ENCODE measurements at places on chromosomes 12 and 14. TPM values are rescaled to one million over a fixed set of nuclear protein-coding genes. Genes with fewer than 3 reads are reported as not detected.

DNA sequence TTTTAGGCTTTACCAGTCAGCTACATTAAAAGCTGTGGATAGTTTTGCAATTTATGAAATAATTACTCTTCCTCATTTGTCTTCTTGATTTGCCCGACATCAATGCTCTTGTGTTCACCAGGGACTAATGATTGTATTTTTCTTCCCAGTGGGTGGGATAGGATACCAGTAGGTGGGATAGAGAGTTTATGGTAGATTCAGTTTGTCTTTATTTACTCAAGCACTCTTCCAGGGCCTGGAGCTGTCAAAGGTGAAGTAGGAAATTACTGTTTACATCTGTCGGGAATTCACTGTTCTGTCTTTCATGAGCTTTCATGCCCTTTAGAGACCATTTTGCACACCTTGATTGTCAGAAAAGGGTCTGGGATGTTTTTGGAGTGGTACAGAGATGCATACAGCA is 36.6 kb downstream of the ETV6 start:
- no peak for DNase-seq
- H3K36me3 ChIP-seq = no peaks in the 10 kb centered on the region
- no peaks in the 10 kb centered on the region for H3K27me3 ChIP-seq
- H3K4me3 ChIP-seq = no peak overlapping the region

DNA sequence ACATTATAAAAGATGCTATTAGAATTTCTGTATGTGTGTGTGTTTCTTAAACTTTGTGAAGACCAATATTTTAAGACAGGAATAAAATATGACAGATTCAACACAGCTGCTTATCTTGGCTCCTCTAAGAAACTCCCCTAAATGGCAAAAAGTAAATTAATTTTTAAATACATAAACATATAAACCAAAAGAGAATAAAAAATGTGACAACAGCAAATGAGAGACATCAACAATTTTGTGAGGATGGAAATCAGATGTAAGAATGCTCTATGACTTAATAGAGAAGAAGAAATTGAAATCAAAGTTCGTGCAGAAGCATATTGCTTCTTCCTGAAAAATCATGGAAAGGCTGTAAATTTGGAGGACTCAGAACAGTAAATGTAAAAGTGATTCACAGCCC is 1083.8 kb downstream of the FLRT2 start:
- DNase-seq = no peak
- no peaks in the 10 kb centered on the region for H3K36me3 ChIP-seq
- no peaks in the 10 kb centered on the region for H3K4me1 ChIP-seq
- H3K27ac ChIP-seq = no peak overlapping the region
- no peak overlapping the region for H3K4me3 ChIP-seq

DNA sequence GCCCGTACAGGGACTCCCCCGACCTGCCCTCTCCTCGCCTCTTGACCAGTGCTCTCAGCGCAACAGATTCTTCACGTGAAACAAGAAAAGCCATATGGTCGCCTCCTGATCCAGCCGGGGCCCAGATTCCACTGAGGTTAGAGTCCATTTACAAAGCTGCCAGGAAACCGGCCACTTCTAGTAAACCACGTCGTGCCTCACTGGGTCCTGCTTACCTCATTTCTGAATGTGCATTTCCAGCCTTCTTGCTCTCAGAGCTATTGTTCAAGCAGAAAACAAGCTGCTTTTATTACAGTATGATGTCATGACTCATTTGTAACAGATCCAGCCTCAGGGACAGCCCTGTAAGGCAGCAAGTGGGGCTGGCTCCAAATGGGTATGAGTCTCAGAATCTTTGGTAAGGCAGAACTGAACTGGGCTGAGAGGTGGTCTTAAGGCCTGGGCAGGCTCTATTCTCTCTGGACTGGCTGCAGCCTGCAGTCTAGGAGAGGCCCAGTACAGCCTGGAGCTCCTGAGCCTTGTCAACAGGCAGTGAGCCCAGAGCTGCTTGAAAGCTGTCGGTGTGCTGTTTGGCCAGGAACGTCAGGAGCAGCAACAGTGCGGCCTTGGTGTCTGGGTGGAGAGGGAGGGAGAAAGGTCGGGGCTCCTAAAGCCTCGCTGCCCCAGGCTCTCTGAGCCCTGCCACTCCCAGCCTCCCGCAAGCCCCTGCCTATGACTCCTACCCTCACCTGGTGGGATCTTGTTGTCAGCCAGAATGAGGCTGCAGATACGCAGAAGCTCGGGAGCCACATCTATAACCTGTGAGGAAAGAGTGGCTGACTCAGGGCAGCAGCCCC is 8.3 kb downstream of the REC8 start:
- no peak overlapping the region for H3K4me3 ChIP-seq
- H3K27me3 ChIP-seq = no peaks in the 10 kb centered on the region
- no peak overlapping the region for H3K27ac ChIP-seq
- no peaks in the 10 kb centered on the region for H3K4me1 ChIP-seq
- DNase-seq = no peak

GRCh38 chr12:68978678-68979077 is 45.7 kb upstream of the CPM start:
- H3K27me3 ChIP-seq = no peaks in the 10 kb centered on the region
- H3K4me1 ChIP-seq = no peaks in the 10 kb centered on the region
- H3K27ac ChIP-seq = no peak overlapping the region

- peaks cover 9% of the 10 kb centered on the region for H3K4me1 ChIP-seq
- no peak for DNase-seq
- H3K27ac ChIP-seq = no peak overlapping the region
- no peaks in the 10 kb centered on the region for H3K36me3 ChIP-seq
- H3K27me3 ChIP-seq = no peaks in the 10 kb centered on the region
Measured at GRCh38 chr12:124231980-124232653, 62.8 kb upstream of the RFLNA start.

DNA sequence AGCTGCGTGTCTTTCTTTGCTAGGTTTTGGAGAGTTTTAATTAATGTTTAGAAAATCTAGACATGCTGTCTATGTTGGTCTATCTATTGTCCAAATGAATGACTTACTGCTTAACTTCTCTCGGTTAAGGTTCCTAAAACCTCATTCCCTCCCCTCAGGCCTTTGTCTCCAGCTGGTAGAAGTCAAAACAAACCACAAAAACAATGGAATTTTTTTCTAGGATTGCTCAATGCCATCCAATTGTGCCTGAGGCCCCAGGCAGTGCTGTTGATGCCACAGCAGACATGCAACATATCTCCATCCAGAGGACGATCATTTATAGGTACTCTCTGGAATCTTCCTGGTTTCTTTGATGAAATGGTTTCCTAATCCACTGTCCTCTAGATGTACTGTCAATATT is 448.2 kb upstream of the TBX3 start:
- no peak overlapping the region for H3K27ac ChIP-seq
- DNase-seq = no peak
- H3K27me3 ChIP-seq = peaks cover 6% of the 10 kb centered on the region
- H3K36me3 ChIP-seq = no peaks in the 10 kb centered on the region
- H3K4me1 ChIP-seq = peaks cover 6% of the 10 kb centered on the region
- H3K4me3 ChIP-seq = no peak overlapping the region

DNA sequence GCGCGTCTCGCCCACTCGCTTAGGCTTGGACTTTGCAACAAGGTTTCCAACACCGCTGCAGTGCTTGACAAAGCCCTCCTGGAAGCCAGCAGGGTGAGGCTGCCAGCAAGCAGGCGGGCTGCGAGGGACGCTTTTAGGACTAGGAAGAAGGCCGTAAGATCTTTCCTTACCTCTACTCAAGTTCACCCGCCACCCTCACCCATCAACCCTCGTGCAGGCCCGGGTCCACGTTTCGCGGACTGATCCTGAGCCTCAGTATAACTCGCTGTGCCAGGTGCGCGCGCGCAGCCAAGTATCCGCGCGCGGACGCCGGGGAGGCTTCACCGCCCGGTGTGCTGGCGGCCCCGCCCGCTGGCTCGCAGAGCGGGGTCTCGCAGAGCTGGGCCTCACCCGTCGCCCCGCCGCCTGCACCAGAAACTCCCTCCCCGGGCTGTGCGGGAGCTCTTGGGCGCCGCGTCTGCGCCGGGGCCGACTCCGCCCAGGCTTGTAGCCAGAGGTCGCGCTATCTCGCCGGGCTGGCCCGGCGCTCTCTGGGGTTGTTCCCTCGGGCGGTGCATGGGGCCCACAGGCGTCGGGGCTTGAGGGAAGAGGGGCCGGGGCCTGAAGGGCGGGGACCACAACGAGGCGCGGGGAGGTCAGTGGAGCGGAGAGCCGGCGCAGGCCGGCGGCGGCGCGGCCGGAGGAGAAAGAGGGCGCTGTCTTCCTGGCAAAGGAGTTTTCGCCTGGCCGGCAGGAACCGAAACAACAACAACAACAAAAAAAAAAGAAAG is 7.6 kb upstream of the SIX1 start:
- no peaks in the 10 kb centered on the region for H3K36me3 ChIP-seq
- peak overlapping the region; percentile 84 for H3K4me3 ChIP-seq
- H3K27ac ChIP-seq = no peak overlapping the region
- H3K4me1 ChIP-seq = peaks cover 7% of the 10 kb centered on the region
- peaks cover 100% of the 10 kb centered on the region for H3K27me3 ChIP-seq

DNA sequence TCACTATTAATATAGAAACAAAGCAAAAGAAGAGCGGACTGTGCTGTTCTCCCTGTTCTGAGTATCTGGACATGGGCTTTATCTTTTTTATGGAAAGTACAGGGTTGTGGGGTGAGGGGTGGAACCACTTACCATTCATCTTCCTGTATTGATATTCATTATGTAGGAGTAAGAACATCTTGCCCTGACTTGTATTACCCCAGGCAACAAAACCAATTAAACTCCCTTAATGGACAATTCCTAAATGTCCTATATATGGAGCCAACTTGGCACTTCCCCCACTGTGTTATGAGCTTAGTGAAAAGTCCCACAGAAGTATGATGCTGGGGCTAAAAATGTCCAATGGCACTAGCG is 139.9 kb upstream of the KRR1 start:
- H3K4me1 ChIP-seq = no peaks in the 10 kb centered on the region
- DNase-seq = no peak
- no peaks in the 10 kb centered on the region for H3K36me3 ChIP-seq
- H3K27me3 ChIP-seq = no peaks in the 10 kb centered on the region

DNA sequence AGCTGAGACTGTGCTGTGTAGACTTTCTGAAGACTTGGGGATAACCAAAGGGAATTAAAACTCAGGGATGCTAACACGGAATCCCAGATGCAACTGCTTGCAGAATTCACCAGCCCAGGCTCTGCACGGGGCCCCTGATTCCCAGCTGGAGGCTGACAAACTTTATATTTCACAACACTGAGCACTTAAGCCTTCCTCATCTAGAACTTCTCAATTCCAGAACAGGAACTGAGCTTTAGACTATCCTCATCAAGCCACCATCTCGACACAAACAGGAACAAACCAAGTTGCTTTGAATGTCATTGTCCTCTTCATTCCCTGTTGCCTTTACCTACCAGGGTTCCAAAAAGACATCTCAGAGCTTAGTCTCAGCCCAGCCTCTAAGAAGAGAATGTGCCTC is 22.2 kb downstream of the CCDC63 start:
- no peak overlapping the region for H3K4me3 ChIP-seq
- no peak for DNase-seq
- H3K27ac ChIP-seq = no peak overlapping the region
- H3K4me1 ChIP-seq = no peaks in the 10 kb centered on the region
- H3K36me3 ChIP-seq = no peaks in the 10 kb centered on the region

DNA sequence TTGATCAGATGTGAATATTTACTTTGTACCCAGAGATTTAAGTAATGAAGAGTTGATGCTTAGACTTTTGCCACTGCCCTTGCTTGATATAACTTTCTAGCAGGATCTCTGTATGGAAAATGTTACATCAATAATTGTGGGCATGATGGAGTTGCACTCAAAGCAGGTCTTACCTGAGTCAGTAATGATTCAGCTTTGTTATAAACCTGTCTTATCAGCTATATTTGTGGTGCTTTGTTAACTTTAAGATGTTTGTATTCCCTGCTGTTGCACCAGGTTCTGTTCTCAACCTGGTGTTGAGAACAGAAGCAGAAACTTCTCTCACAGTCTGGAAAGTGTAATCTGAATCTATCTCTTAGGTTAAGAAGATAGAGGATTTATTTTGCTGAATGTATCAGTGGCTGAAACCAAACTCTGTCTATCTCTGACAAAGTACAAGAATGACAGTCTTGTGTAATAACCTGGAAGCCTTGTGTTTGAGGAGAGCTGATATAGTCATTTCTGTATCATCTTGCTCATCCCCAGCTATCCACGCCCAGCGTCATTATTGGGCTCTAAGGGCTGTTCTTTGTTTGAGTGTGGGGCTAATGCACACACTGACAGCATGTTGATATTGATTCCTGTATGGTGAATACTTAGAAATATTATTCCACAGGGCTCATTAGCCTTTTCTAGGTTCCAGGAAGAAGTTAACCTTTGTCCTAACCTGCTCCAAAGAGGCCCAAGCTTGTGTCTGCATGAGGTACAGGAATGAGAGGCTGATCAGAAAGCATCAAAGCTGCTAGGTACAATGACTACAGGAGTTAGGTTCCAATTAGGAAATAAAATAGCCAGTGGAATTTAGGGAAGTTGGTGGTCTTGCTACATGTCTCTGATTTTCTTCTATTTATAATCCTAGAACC is 3.6 kb downstream of the AKAP6 start:
- H3K4me3 ChIP-seq = no peak overlapping the region
- H3K27me3 ChIP-seq = no peaks in the 10 kb centered on the region
- H3K36me3 ChIP-seq = no peaks in the 10 kb centered on the region
- H3K27ac ChIP-seq = no peak overlapping the region

DNA sequence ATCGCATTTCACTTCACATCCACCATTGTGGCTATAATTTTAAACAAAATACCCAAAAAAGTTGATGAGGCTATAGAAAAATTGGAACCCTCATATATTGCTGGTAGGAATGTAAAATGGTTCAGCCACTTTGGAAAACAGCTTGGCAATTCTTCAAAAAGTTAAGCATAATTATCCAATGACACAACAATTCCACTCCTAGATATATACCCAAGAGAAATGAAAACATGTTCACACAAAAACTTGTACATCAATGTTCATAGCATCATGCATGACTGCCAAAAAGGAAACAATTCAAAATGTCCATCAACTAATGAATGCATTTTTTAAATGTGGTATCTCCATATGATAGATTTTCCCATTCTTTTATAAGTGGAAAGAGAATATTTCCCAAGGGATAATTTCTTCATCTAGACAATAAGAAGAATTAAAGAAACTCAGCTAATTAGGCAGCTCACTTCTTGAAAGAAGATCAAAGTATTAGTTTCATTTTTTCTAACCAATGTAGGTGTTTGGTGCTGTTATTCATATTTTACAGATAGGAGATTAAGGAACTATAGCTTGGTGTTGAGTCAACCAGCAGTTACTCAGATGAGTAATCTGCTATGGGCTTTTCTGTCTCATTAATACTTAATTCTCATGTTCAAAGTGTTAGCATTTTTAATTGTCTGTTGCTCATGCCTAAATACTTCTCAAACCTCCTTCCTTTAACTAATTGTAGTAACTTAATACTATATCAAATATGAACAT is 32.8 kb downstream of the YEATS4 start:
- H3K36me3 ChIP-seq = peaks cover 49% of the 10 kb centered on the region
- H3K27me3 ChIP-seq = no peaks in the 10 kb centered on the region
- no peak for DNase-seq
- no peak overlapping the region for H3K4me3 ChIP-seq

- no peak overlapping the region for H3K27ac ChIP-seq
- no peak overlapping the region for H3K4me3 ChIP-seq
- DNase-seq = no peak
- no peaks in the 10 kb centered on the region for H3K27me3 ChIP-seq
- no peaks in the 10 kb centered on the region for H3K36me3 ChIP-seq
Measured at GRCh38 chr12:16148938-16149337, 128.5 kb downstream of the SLC15A5 start.

The ENDOU gene
- not detected for total RNA-seq

The SPTB gene
- total RNA-seq = 0.77 TPM

The TMEM229B gene
- 1.1 TPM for total RNA-seq

The GNB3 gene
- total RNA-seq = 14.3 TPM
